ENCODE measurements at places on chromosomes 1 and 21. TPM values are rescaled to one million over a fixed set of nuclear protein-coding genes. Genes with fewer than 3 reads are reported as not detected.

Gene SELE
- 0.67 TPM for total RNA-seq

Gene PTTG1IP
- 318 TPM for total RNA-seq

Gene DRAM2
- total RNA-seq: 105 TPM

DNA sequence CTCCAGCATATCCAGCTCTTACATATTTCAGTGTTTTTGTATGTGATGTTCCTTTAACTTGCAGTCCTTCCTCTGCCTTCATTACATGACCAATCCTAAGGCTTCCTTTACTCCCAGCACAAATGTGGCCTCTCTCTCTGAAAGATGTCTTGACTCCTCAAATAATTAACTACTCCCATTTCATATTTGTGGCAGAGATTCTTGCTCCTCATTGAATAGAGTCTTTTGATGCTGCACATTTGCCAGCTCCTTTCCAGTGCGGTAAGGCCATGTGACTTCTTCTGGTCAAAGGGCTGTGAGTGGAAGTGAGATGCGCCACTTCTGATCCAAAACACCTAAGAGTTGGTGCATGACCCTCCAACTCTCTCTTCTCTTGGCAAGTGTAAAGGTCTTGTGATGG lies 19.1 kb upstream of the LAMC1 start:
- no peak for DNase-seq
- no peaks in the 10 kb centered on the region for H3K4me1 ChIP-seq
- H3K27ac ChIP-seq: no peak overlapping the region
- no peaks in the 10 kb centered on the region for H3K36me3 ChIP-seq
- H3K27me3 ChIP-seq: no peaks in the 10 kb centered on the region
- H3K4me3 ChIP-seq: no peak overlapping the region

Measured in thyroid gland (tissue), 4 donors.